ENCODE measurements at places on chromosomes 4 and X. TPM values are rescaled to one million over a fixed set of nuclear protein-coding genes. Genes with fewer than 3 reads are reported as not detected.

The BANK1 gene
- 2.8 TPM for polyA plus RNA-seq

The TRAPPC2 gene
- polyA plus RNA-seq: 19.6 TPM

The UGT2B15 gene
- polyA plus RNA-seq: not detected

The FAAH2 gene
- polyA plus RNA-seq: 9.3 TPM

The MAGEA1 gene
- polyA plus RNA-seq: not detected

The NLRP2B gene
- polyA plus RNA-seq: not detected

The CXCL13 gene
- 0.63 TPM for polyA plus RNA-seq

The CYLC1 gene
- polyA plus RNA-seq: not detected

The PRKG2 gene
- polyA plus RNA-seq: 1.8 TPM

The TRIM61 gene
- 3.3 TPM for polyA plus RNA-seq

The PAK3 gene
- polyA plus RNA-seq: 7.8 TPM

The MAPK10 gene
- 49.3 TPM for polyA plus RNA-seq

The PRSS12 gene
- 11.5 TPM for polyA plus RNA-seq

The FOXR2 gene
- polyA plus RNA-seq: not detected

The NUDT10 gene
- polyA plus RNA-seq: 11.3 TPM

The ADRA2C gene
- polyA plus RNA-seq: 8.0 TPM

The VCX gene
- not detected for polyA plus RNA-seq

The BMP3 gene
- 14.8 TPM for polyA plus RNA-seq

The GPR82 gene
- polyA plus RNA-seq: 0.18 TPM

The RNF175 gene
- 4.2 TPM for polyA plus RNA-seq

The FAM9B gene
- polyA plus RNA-seq: 0.14 TPM

The GPRASP2 gene
- 44.6 TPM for polyA plus RNA-seq

The FAM90A26 gene
- 0.06 TPM for polyA plus RNA-seq

The TTC29 gene
- polyA plus RNA-seq: 1.8 TPM

The ADH4 gene
- polyA plus RNA-seq: 0.52 TPM

The CLGN gene
- 4.7 TPM for polyA plus RNA-seq

The RXFP1 gene
- 0.38 TPM for polyA plus RNA-seq

The STPG2 gene
- polyA plus RNA-seq: 0.67 TPM

The UGT2B17 gene
- polyA plus RNA-seq: not detected

The GAGE12H gene
- not detected for polyA plus RNA-seq

The MSL3 gene
- polyA plus RNA-seq: 41.0 TPM

The GUCY1A1 gene
- polyA plus RNA-seq: 86.4 TPM

The ARSJ gene
- 3.2 TPM for polyA plus RNA-seq

The MAGED4 gene
- polyA plus RNA-seq: 56.6 TPM

The VSIG1 gene
- 1.1 TPM for polyA plus RNA-seq
